ENCODE measurements at places on chromosomes 1 and 21.
A peak's percentile ranks its signal among the peaks of the same experiment; 100 is the strongest.

- DNase-seq = no peak
Measured at GRCh38 chr1:213744780-213745179, 243.0 kb upstream of the PROX1 start.

- DNase-seq = no peak
Measured at GRCh38 chr1:234139966-234140365, 233.3 kb upstream of the COA6 start.

- no peak for DNase-seq
Measured at GRCh38 chr1:79974659-79975058, 968.1 kb upstream of the ADGRL4 start.

GRCh38 chr1:9435854-9436640 lies 103.2 kb upstream of the SLC25A33 start:
- no peak for DNase-seq

GRCh38 chr1:207938016-207938415 lies 27.1 kb upstream of the CD34 start:
- no peak for DNase-seq

DNA sequence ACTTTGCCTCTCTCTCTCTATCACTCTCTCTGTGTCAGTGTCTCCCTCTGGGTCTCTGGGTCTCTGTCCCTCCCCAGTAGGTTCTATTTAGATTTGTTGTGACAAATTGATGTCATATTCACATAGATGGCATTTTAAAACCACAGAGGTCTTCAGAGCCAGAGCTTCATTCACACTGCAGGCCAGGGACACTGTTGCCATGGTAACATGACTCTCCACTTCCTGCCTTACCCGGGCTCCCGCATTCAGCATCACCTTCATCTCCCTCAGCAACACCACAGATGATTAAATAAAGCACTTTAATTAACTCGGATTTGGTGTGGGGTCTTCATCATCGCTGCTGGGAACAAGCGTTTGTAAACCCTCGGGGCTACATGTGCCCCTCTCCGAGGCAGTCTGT lies 132.6 kb downstream of the ETS2 start:
- DNase-seq = peak; percentile 45

GRCh38 chr21:20511216-20511880 lies 486.9 kb upstream of the NCAM2 start:
- DNase-seq = no peak

- no peak for DNase-seq
Measured at GRCh38 chr1:11923069-11923826, 3.0 kb downstream of the KIAA2013 start.

GRCh38 chr1:86582161-86582560 lies 35.3 kb downstream of the CLCA4 start:
- no peak for DNase-seq

- DNase-seq = no peak
Measured at GRCh38 chr1:240287722-240288121, 196.0 kb downstream of the FMN2 start.

GRCh38 chr21:44423941-44424607 lies 31.2 kb upstream of the LRRC3 start:
- DNase-seq = no peak

- DNase-seq = no peak
Measured at GRCh38 chr1:203954788-203955552, 93.6 kb downstream of the SNRPE start.

DNA sequence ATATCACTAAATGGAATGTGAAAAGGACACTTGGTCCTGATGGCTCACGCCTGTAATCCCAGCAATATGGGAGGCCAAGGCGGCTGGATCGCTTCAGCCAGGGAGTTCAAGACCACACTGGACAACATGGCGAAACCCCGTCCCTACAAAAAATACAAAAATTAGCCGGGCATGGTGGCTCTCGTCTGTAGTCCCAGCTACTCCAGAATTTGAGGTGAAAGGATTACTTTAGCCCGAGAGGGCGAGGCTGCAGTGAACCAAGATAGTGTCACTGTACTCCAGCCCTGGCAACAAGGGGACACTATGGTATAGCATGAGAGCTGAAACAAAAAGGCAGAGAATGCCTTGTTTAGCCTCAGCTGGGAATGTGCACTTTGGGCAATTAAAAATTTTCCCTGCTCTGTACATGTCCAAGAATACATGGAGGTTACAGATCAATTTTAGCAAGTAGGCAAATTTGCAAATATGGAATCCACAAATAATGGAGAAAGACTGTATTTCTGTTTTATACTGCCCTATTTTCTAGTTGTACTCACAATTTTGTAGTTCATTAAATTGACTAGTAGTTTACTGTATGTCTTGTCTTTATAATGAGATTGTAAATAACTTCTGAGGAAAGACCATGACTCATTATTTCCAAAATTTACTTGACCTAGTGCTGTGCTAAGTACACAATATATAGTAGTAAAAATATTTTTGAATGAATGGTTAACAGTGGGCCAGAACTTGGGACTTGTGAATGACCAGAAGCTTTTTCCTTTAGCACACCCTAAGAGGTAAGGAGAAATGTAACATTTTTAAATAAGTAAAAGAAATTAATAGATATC lies 2.0 kb upstream of the ANGEL2 start:
- DNase-seq = no peak

GRCh38 chr1:198701766-198702539 lies 63.1 kb downstream of the PTPRC start:
- DNase-seq = no peak

DNA sequence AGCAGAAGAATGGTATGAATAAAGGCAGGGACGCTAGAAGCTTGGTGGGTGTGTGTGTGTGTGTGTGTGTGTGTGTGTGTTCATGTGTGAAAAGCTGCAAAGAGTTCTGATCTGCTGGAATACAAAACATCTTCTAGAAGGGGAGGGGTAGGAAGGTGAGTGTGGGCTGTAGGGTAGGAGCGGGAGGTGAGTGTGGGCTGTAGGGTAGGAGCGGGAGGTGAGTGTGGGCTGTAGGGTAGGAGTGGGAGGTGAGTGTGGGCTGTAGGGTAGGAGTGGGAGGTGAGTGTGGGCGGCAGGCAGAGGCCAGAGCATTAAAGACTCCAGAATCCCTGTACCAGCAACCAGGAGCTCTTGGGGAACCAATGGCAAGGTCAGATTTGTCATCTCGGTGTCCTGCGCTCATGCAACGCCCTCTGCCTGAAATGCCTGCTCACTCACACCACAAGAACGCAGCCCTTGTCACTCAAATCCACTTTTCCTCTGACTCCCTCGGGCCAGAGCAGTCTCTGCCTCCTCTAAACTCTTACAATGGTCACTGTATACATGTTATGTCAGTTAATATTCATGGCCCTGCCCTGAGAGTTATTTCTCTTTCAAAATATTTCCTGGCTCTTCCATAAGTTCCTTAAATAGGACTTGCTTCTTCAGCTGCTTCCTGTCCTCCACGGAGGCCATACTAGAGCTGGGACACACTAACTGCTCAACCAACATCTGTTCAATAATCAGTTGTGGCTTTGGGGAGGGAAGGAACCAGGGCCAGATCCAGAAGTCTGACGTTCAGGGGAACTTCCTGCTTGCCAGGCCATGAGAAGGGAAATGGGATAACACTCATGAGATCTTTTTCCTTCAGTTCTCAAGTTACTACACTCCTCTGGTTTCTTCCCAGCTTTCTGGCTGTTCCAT lies 53.6 kb upstream of the ZNF644 start:
- no peak for DNase-seq
